ENCODE measurements at places on chromosomes 7 and 10.

GRCh38 chr7:485188-486081 lies 34.2 kb downstream of the PDGFA start:
- no peak for DNase-seq

- DNase-seq = no peak
Observed at GRCh38 chr7:128003787-128004186, 27.4 kb downstream of the LRRC4 start.

- DNase-seq = no peak
Observed at GRCh38 chr7:93910076-93910994, 4.0 kb downstream of the GNGT1 start.

DNA sequence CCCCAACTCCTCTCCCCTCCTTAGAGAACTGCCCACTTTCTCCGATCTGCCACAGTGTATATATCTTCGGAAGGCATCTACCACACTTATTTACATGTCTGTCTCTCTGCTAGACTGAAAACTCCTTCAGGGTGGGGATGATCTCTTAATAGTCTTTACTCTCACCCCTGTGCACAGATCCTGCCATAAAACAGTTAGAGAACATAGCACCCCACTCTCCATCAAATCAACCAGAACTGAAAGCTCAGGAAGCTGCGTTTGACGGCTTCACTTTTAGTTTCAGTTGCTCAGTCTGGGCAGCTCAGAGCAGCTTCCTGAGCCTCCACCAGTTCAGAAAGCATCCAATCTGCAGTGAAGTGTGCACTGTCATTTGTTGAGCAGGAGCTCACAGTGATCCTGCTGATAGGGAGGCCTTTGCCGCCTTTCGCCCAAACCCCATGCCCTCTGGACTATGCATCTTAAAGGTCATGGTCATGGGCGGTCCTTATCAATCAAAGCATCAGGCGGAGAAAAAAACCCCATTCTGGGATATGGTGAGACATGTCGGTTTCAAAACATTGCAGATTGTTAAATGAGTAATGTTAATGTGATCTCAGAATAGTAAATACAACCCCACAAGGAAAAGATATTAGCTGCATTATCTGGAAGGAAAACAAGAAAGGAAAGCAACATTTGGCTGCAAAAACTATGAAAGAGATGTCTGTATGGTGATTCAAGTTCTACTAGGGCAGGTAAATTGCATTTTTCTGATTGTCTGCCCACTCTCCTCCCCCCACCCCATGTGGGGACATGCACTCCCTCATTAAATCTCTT lies 167.1 kb upstream of the ADO start:
- no peak for DNase-seq

- DNase-seq = no peak
Observed at GRCh38 chr7:123647106-123647730, 8.4 kb upstream of the LMOD2 start.

- no peak for DNase-seq
Observed at GRCh38 chr7:20510573-20510900, 104.9 kb upstream of the ABCB5 start.

DNA sequence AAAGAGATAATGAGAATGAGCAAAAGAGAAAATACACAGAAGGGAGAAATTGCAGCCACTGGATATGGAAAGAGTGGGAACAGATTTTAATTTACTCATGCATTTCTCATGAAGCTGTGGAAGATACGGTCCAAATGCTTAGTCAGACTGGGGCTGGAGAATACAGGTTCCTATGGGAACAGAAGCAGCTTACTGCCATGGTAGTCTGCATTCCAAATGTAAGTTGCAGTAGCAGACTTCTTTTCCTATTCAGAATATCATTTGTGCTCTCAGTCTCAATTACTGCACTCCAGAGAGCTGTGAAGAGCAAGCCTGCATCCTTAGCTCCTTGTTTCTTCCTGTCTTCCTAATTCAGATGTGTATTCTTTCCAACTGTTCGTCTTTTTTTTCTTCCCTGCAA lies 190.8 kb upstream of the TMEM196 start:
- DNase-seq = no peak

DNA sequence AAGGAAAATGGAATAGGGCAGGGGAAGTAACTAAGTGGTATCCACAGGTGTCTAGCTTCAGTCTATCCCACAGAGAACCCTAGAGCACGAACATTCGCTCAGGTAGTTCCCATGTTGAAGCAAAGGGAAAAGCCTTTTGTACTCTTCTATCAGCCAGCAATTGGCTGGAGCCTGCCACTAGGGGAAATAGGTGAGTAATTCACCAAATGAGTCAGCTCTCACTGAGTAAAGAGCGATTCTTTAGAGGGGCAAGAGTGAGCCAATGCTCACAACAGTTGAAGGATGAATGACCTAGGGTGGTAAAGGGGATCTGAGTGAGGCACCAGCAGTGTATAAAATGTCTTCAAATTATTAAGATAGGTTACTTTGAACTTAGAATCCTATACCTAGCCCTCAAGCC lies 94.1 kb upstream of the ZNF800 start:
- DNase-seq = no peak

DNA sequence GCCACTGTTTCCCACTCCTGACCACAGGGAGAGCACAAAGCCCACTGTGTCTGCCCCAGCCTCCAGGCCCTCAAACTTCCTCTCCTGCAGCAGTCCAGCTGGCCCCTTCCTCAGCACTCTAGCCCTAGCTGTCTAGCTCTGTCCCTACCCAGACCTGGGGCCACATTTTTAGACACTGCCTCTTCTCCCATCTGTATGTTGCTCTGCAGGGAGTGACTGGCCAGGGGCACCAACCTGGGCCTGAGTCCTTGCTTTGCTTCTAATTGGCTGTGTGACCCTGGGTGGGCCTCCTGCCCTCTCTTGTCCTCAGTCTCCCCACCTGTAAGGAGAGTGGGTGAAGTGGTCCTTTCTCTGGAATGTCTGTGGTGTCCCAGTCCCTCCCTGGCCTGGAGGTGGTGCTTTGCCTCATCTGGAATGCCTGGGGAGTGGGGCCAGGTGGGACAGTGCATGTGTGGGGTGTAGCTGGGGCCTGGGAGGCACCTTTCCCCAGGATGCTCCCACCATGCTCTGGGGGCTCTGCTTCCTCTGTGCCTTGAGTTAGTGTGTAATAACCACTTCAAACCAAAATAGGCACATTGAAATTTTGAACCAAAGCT lies 25.1 kb downstream of the AQP1 start:
- no peak for DNase-seq

DNA sequence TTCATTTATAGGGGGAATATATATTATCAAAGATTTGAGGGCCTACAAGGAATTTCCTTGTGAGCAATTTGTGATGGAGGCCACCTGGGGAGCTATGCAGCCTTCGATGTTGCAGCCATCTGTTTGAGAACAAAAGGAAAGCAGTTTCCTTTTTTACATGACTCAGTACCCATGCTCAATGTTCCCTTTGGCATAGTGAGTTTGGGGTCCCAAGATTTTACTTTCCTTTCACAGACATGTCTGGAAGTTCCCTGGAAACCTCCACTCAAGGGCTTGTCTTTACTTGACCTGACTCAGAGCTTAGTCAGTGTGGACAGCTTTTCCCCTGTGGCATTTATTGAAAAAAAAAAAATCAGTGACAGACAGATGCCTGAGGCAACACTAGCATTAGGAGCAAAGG lies 73.5 kb upstream of the VIPR2 start:
- DNase-seq = no peak

GRCh38 chr7:129702316-129702715 lies 90.8 kb downstream of the NRF1 start:
- DNase-seq = no peak

DNA sequence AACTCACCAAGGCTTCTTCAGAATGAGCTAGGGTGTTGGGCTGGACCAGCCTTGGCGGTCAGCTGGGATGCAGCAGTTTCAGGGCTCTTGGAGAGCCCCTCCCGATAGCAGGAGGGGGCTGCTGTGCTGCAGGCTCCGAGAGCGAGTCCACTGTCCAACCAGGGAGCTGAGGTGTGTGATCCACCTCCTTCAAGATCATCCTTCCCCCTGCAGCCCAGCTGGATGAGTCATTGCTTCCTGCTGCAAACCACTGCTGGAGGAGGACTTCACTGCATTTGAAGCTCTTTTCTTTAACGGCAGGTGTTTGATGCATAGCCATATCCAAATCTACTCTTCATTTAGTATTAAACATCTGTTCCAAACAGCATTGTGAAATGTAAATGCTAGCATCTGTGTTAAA lies 54.2 kb upstream of the EBF3 start:
- no peak for DNase-seq

DNA sequence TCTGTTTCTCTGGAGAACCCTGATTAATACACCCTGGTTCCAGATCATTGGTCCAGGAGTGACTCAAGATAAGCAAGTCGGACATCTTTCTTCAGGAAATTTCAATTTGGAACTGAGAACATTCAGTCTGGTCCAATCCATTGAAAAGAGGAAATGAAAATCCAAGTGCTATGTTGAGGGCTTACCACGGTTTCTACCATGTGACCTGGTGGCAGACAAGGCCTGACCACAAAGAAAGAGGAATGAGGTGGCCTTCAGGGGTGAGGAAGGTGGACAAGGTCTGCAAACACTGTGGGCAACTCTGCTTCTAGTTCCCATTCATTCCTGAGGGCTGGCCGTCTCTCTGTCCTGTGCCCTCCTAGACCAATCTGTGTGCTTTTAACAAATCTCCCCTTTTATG lies 149.2 kb upstream of the GHITM start:
- no peak for DNase-seq

DNA sequence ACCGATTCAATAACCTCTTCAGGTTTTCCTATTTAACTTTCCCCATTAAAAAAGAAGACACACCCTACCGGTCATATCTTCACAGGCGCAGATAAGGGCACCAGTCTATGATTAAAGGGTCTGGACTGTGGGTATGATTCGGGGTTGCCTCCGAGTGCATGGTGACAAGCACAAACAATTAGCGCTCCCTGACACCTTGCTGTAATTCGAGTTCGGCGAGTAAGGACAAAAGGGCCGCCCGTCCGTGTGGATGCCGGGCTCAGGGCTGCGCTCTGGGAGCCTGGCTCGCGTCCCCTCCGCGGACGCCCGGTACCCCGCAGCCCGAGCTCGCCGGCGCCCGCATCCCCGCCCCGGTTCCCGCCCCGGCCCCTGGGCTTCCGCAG lies 111.9 kb upstream of the RHEB start:
- DNase-seq = no peak

GRCh38 chr7:55343860-55344606 lies 21.1 kb upstream of the LANCL2 start:
- DNase-seq = no peak

DNA sequence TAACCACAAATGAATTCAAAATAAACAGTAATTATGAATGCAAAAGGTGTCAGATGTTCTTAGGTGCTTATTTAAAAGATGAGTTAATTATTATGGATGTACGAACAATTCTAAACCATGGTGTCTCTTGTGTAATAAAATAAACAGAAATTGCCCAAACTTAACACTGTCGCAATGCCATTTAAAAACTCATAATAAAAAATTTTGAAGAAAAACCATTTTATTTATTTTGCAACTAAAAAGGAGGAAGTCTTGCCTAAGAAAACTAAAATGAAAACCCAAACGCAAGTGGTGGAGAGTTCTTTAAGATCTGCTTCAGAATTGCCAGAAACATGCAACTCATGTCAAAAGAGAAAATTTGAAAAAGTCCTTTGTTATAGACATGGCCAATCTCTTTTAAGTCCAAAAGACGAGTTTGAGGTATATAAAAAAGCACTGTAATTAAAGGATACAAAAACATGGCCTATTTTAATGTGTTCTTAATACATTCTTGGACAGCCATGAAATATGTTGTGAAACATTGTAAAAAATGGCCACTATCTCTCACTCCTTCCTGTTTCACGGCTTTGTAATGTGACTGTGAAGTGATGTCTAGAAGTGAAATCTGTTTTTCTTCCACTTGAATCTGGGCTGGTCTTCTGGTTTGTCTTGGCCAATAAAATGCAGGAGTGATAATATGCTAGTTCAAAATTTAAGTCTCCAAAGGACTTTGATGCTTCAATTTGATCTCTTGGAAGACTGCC lies 322.9 kb downstream of the PRPF18 start:
- no peak for DNase-seq

DNA sequence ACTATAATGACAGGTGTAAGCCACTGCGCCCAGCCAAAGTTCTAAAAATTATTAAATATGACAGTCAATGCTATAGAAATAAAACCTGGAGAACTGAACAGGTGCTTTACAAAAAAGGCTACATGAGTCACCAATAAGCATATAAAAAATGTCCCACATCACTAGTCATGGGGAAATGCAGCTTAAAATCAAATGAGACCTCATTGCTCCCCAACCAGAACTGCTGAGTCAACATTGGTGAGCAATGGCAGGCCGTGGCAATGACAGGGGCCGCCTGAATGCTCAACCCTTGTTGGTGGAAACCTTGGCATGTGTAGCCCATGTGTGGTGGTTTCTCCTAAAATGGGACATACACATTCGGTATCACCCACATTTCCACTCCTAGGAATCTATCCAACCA lies 352.3 kb upstream of the KLF6 start:
- DNase-seq = no peak

DNA sequence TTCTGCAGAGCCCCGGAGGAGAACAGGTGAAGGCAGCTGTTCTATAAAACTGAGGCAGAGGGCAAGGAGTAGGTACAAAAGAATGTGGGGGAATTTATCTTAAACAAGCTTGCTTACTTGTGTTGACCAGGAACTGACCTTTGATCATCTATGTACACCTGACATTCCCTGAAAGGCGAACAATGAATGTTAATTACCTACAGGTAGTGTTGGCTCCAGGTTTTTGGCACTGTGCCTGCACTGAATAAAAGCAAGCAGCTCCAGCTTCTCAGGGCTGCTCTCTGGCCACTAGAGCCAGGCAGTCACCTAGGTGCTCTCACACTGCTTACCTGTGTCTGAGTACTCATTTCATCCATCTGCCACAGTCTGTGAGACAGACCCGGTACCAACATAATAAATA lies 87.0 kb downstream of the RAPGEF5 start:
- no peak for DNase-seq

GRCh38 chr10:58477902-58478301 lies 34.8 kb upstream of the BICC1 start:
- DNase-seq = no peak

- no peak for DNase-seq
Observed at GRCh38 chr10:71761105-71761511, 12.2 kb downstream of the VSIR start.

- no peak for DNase-seq
Observed at GRCh38 chr7:129652914-129653313, 41.4 kb downstream of the NRF1 start.

GRCh38 chr7:153099235-153099634 lies 339.7 kb downstream of the ACTR3B start:
- DNase-seq = no peak

- DNase-seq = no peak
Observed at GRCh38 chr10:100328198-100328597, 1.8 kb downstream of the PKD2L1 start.

GRCh38 chr7:138878856-138879255 lies 80.9 kb upstream of the ATP6V0A4 start:
- DNase-seq = no peak

- DNase-seq = no peak
Observed at GRCh38 chr10:297567-297966, 162.3 kb downstream of the ZMYND11 start.

- DNase-seq = peak; percentile 66
Observed at GRCh38 chr7:115226410-115226809, 304.5 kb downstream of the MDFIC start.
